Fibroblast of villous mesenchyme (primary cell): ENCODE measurements at places on chromosomes 13 and 19.
A peak's percentile ranks its signal among the peaks of the same experiment; 100 is the strongest.

- DNase-seq = no peak
Measured at GRCh38 chr13:30148171-30148754, 159.1 kb downstream of the KATNAL1 start.

DNA sequence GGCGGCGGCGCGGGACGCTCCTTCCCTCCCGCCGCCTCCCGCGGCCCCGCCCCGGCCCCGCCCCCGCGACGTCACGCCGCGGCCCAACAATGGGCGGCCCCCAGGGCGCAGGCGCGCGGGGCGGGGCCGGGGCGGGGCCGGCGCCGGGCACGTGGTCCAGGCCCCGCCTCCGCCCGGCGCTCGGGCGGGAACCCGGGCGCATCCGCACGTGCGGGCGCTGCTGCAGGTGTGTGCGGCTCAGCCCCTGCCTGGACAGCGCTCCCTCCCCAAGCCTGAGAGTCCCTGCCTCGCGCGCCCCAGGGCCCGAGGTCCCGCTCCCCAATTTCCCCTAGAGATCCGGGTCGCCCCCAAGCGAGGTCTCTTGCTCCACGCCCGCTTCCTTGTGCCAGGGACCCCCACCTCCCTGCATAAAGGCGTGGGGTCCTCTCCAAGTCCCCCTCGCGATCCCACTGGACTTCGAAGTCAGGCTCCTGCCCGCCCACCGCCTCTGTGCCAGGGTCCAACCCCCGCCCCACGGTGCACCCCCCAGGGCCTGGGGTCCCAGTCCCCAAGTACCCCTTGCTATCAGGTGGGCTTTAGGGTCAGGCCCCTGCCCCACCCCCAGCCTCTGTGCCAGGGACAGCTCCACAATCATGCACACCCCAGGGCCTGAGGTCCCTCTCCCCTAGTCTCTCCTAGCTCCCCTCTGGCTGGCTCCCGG, at the start of gene MEX3D:
MEX3D (minus strand) TSS at position 6 of the 700 bp plus-strand sequence. CDS start 267 bp downstream, outside the sequence.
- DNase-seq = peak; percentile 64

- DNase-seq = peak; percentile 99
Measured at GRCh38 chr13:44396701-44397580, 23.3 kb downstream of the SERP2 start.

DNA sequence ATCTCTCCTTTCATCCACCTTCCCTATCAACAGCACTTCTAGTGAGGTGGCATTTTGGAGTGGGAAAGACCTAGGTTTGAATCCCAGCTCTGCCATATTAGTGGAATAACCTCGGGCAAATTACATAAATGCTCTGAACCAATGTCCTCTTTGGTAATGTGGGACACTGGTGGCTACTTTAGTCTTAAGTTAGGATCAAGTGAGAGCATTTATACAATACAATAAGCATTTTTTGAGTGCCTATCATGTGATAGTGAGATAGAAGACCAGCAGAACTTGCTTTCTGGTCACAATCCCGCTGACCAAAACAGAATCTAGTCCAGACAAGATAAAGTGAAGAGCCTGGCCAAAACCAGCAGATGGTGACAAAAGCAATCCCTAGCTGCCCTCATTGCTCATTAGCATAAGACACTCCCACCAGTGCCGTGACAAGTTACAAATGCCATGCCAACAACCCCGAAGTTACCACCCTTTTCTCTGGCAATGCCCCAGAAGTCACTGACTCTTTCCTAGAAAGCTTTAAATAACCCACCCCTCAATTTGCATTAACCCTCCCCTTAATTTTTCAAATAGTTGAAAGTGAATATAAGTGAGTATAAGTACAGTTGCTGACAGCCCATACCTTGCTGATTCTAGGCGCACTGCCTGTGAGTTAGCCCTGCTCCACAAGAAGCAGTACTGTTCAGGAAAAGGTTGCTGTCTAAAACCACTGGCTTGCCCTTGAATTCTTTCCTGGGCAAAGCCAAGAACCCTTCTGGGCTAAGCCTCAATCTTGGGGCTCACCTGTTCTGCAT, 28.9 kb upstream of the KPNA3 start:
- DNase-seq = no peak

- DNase-seq = no peak
Measured at GRCh38 chr19:39820696-39821095, 13.3 kb downstream of the DYRK1B start.

DNA sequence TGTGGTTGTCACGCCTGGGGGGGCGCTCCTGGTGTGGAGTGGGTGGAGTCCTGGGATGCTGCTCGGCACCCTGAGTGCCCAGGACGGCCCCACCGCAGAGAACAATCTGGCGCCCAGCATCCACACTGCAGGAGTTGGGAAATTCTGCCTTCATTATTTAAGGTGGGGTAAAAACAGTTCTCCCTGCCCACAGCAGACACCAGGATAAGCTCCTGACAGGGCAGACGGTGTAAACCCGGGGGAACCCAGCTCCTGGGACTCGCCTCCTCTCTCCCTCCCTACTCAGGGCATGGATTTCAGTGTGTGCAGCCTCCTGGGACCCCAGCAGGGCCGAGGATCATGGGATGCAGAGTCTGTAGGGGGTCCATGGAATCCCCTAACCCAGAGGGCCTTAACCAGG, 7.7 kb upstream of the WDR18 start:
- DNase-seq = no peak

- DNase-seq = no peak
Measured at GRCh38 chr13:108500711-108501110, 128.7 kb upstream of the MYO16 start.

- no peak for DNase-seq
Measured at GRCh38 chr13:31227870-31228269, 28.1 kb downstream of the B3GLCT start.

- no peak for DNase-seq
Measured at GRCh38 chr19:14187561-14187960, 18.4 kb downstream of the ADGRL1 start.

DNA sequence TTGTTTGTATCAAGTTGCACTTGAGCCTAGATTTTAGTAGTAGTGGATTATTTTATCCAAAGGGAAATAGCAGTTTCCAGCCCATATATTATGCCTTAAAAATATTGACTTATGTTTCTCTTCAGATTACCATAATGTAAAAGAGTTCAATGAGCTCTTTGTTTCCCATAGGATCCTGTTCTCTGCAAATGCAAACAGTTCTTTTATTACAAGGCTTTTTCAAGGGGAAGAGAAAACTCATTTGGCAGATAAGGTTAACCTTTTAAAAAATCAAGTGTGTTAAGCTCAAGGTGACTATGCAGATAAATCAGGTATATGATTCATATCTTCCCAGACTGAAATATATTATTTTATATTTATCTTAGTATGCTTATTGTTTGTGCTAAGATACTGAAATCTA, 961.2 kb upstream of the SPRY2 start:
- no peak for DNase-seq

DNA sequence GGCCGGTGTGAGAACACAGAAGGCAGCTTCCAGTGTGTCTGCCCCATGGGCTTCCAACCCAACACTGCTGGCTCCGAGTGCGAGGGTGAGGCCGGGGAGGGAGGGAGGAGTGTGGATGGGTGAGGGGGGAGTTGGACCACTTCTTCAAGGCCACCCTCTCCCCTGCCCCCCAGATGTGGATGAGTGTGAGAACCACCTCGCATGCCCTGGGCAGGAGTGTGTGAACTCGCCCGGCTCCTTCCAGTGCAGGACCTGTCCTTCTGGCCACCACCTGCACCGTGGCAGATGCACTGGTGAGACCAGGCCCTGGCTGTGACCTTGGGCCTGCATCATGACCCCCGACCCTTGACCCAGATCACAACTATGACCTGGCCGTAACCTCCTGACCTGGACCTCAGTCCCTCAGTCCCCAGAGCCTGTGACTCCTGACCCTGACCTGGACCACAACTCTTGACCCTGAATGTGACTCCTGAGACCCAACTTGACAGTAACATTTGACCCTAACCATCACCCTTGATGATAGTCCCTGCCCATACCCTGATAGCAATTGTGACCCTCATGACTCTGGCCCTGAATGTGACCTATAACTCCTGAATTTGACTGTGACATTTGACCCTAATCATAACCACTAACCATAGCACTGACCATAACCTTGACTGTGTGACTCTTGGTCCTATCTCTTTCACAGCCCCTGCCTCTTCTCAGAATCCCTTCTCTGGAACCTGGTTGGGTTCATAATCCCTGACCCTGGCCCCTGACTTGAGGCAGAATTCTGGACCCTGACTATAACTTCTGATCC, 10.9 kb downstream of the LTBP4 start:
- DNase-seq = no peak
